Suppressor macrophage (primary cell): ENCODE measurements at places on chromosomes 1 and 21.

- DNase-seq = no peak
Measured at GRCh38 chr1:240766831-240767230, 154.9 kb upstream of the GREM2 start.

GRCh38 chr21:17146426-17146825, 366.4 kb upstream of the CXADR start:
- no peak for DNase-seq

- DNase-seq = no peak
Measured at GRCh38 chr1:117661027-117661426, 55.2 kb downstream of the TENT5C start.

DNA sequence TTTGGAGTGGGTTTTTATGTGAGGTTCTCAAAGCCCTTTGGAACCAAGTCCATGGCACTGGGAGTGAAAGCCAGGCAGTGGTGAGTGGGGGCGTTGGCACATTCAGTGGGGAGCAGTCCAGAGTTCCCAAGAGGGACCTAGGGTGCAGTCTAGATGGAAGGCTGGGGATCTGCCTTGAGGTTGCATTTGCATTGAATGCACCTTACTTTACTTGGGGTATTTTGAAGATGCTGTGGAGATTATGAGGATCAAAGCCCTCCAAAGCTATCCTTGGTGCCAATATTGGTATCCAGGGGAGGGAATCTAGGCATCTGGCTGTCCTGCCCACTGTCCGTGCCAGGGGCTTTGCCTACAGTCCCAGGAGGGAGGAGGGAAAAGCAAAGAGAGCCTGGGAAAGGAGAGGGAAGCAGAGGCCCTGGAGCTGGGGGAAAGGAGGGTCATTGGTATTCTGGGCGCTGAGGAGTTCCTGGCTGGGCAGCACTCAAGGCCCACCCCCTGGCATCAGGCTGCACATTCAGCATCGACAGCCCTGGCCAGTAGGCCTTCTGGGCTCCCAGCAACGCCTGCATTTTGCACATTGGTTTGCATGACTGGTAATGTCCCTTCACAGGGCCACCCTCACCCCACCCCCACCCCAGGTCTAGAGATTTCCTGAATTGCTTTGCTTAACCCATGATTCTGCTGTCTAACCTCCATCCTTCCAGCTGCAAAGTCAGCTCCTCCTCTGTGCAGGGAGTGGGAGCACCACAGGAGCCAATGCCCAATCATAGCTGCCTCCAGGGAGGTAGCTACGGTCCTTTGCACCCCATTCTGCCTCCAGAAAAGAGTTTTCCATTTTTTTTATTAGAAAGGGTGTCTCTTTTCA, 843 bp upstream of the BCAN start:
- DNase-seq = no peak

GRCh38 chr1:29258976-29259801, 22.9 kb downstream of the PTPRU start:
- DNase-seq = no peak

DNA sequence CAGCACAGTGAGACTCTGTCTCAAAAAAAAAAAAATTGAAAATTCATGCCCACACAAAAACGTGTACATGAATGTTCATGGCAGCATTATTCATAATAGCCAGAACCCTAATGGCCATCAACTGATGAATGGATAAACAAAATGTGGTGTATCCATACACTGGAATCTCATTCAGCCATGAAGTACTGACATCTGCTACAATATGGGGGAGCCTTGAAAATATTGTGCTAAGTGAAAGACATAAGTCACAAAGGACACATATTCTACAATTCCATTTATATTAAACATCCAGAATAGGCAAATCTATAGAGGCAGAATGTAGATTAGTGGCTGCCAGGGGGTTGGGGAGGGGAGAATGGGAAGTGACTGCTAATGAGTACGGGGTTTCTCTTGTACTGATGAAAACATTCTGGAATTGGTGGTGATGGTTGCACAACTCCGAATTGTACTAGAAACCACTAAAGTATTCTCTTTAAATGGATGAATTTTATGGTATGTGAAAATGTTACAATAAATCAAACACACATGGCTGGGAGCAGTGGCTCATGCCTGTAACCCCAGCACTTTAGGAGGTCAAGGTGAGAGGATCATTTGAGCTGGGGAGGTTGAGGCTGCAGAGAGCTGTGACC, 33.0 kb upstream of the KCNN3 start:
- no peak for DNase-seq

DNA sequence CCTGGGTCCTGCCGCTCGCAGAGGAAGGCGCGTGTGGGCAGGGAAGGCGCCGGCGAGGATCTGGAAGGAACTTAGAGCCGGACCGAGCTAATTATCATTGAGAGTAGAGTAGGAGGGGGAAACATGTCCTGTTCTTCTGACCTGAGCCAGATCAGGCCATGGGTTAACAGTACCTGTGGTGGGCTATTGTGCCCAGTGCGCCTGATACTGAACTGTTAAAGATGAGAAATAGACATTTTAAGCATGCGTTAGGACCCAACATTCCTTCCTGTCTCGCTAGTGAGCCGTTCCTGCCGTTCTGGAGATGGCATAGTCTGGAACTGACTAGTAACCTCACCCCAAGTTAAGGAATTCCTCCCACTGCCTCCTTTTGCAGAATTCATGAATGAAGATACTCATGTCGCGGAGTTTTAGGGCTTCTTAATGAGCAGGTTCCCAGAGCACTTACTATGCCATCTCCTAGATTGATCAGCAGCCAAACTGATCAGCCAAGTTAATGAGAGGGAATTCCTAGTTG, 870 bp downstream of the STRIP1 start:
- no peak for DNase-seq

DNA sequence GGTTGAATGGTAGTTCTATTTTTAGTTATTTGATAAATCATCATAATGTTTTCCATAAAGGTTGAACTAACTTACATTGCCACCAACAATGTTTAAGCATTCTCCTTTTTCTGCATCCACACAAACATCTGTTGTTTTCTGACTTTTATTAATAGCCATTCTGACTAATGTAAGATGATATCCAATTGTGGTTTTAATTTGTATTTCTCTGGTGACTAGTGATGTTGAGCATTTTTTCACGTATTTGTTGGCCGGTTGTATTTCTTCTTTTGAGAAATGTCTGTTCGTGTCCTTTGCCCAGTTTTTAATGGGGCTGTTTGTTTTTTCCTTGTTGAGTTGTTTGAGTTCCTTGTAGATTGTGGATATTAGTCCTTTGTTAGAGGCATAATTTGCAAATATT, 24.6 kb upstream of the SLC35F3 start:
- DNase-seq = no peak

- DNase-seq = no peak
Measured at GRCh38 chr1:818618-819291, 105.0 kb upstream of the SAMD11 start.

DNA sequence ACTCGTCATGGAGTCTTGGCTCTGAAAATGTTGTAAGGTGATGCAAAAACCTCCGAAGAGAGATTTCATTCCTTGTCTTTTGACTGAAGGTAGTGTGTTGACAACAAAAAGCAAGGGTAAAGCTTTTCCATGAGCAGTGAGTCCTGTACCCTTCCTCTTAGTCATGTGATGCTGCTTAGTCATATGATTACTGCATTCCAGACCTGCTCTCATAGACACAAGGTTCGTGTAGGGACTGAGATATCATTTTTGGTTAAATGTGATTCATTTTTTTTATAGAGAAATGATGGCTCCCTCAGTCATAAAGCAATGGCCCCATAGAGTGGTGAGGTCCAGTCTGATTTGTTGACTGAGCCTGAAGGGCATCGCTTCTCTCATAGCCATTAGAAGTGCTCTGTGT, 9.2 kb downstream of the KCNJ6 start:
- DNase-seq = no peak

- DNase-seq = no peak
Measured at GRCh38 chr1:89589515-89589914, 43.4 kb upstream of the LRRC8C start.

DNA sequence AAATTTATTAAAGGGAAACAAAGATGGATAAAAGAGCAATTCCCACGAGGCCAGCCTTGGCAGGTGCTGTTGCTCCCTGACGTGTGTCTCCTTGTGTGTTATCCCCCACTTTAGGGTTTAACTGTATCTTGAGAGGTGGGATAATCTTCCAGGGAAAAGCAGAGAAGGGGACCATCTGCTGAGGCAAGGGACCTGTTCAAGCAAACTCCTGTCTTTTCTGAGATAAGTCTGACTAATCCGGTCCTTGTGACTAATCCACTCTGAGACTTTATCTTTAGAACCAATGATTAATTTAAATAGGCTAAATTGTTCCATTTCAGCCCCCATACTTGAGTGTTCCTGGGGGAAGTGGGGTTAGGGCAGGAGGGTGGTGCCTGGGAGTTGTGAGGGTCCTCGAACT, 163.6 kb downstream of the CAMTA1 start:
- DNase-seq = no peak

- DNase-seq = no peak
Measured at GRCh38 chr21:22421416-22422180, 1423.4 kb downstream of the NCAM2 start.

DNA sequence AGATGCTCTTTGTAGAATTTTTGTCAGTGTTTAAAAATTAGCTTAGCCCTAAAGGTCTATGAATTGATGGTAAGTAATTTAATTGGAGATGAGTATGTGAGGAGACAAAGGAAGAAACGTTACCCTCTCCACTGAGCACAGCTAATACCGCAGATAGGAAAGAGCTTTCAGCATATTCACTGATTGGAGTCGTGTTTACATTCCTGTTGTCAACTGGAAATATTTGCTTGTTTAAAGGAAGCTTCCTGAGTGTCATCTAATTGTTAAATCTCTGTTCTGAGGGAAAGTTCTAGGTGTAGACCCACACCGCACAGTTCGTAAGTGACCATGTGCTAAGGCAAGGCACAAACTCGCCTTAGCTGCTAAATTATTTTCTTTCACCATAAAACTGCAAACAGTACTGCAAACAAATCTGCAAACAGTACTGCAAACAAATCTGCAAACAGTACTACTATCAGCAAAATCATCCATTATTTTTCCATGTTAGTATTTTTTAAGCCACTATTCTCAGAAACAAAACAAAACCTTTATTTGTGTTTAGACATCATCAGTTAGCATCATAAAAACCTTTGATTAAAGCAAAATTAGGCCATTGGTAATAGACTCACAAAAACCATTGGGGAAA, 32.6 kb downstream of the TOMM20 start:
- no peak for DNase-seq

GRCh38 chr1:210132582-210132981, 100.0 kb upstream of the SERTAD4 start:
- peak; percentile 2 for DNase-seq

- peak; percentile 35 for DNase-seq
Measured at GRCh38 chr1:26696654-26697430, 1.0 kb downstream of the ARID1A start.

DNA sequence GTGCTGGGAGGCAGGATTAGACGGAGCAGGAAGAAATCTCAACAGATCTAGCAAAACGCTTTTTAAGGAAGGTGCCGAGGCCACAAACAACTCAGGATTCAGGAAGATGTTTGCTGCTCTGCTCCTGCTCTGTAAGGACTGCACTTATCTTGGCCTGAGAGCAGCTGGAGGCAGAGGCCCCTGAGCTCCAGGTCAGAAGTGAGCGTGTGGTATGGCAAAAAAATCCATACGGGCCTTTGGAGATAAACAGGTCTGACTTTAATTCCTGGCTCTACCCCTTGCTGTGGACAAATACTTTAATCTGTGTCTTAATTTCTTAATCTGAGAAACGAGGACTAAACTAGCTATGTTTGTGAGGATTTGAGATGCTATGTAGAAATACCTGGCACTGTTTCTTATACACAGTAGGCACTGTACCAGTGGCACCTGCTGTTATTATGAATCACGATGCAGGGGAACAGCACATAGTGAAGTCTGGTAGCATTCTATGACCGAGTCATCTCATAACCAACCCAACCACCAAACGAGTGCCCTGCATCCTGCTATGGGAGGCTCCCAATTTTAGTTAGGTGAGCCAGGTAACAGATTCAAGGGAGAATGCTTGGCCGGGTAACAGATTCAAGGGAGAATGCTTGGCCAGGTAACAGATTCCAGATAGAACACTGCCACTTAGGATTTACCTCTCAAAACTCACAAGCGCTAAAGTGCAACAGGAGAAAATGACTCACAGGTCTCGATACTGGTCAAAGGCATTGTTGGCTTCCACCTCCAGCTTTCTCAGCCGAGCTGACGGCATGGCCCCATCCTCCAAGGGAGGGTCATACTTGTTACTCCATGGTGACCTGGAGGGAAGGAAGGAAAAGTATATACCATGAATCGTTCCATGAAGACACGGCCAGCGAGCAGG, 65.9 kb downstream of the SLC66A1 start:
- DNase-seq = no peak

- DNase-seq = no peak
Measured at GRCh38 chr1:18569811-18570545, 60.7 kb upstream of the PAX7 start.

DNA sequence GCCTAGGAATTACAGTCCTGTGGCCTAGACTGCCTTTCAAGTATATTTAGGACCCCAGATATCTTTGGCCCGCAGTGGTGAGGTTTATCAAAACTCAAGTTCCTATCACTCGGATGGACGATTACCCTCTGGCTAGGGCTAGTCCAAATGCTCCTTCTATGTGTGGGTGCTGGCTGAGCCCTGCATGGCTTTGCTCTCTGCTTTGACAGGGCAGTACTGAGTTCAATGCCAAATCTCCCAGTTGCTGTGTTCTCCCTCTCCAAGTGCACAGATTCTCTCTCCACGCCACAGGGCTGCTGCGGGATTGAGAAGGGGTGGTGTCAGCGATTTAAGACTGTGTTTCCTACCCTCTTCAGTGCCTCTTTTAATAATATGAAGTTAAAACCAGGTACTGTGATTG, 97.0 kb downstream of the LHX4 start:
- DNase-seq = no peak

DNA sequence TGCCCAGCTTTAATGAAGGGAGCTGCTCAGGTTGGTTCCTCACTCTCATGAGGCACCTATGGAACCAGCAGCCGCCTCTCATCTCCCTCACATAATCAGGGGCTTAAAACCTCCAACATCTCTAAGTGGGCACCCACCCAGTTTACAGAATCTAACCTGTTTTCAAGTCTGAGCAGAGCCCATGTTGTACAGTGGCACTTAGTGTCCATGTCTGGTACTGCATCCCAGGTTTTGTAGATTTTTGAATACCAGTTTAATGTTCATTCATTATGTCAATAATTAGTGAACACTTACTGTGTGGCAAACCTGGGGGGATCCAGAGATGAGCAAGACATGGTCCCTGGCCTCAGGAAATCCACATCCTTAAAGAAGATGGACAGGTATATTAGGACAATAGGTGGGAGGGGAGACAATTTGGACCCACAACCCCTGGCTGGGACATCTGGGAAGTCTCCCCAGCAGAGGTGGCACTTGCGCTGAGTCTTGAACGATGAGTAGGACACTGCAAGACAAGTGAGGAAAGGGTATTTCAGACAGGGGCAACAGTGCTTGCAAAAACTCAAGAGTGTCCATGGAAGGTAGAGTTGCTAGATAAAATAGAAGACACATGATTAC, 83.3 kb downstream of the LACTBL1 start:
- peak; percentile 38 for DNase-seq

- no peak for DNase-seq
Measured at GRCh38 chr1:13892671-13893325, 192.8 kb downstream of the PRDM2 start.

DNA sequence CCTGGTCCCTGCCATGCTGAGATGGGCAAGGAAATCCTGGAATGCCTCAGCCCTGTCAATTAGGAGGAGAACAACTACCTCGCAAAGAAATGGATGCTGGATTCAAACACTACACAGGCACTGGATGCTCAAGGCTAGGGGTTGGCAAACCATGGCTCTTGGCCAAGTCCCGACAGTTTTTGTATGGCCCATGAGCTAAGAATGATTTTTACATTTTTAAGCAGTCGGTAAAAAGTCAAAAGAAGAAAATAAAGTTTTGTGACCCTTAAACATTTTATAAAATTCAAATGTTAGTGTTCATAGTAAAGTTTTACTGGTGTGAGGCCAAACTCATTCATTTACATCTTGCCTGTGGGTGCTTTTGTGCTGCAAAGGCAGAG, 6.5 kb downstream of the CDK18 start:
- DNase-seq = no peak
